ENCODE measurements at places on chromosomes 2 and 18.

- peak; percentile 48 for DNase-seq
These were observed 63.2 kb downstream of the GNAL start for GRCh38 chr18:11752116-11752911.

DNA sequence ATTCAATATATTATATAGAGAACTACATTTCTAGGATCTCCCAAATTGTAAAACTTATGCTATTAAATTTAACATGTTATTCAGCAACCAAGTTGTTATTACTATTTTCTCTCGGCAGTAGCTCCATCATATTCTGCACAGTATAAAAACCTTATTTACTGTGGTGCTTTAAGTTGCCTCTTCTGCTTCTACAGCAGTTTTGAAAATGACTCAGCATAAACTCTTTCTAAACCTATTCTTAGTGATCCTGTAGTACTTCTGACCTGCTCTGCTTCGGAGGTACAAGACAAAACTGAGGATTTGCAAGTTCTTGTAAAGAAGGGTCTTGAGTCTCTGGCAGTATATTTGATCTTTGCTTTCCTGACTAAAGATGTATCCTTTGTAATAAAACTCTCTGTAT is 567.2 kb downstream of the TMX3 start:
- DNase-seq = no peak

- no peak for DNase-seq
These were observed 131.5 kb downstream of the ATP9B start for GRCh38 chr18:79200546-79201268.

GRCh38 chr18:78113136-78113939 is 863.7 kb downstream of the GALR1 start:
- no peak for DNase-seq

DNA sequence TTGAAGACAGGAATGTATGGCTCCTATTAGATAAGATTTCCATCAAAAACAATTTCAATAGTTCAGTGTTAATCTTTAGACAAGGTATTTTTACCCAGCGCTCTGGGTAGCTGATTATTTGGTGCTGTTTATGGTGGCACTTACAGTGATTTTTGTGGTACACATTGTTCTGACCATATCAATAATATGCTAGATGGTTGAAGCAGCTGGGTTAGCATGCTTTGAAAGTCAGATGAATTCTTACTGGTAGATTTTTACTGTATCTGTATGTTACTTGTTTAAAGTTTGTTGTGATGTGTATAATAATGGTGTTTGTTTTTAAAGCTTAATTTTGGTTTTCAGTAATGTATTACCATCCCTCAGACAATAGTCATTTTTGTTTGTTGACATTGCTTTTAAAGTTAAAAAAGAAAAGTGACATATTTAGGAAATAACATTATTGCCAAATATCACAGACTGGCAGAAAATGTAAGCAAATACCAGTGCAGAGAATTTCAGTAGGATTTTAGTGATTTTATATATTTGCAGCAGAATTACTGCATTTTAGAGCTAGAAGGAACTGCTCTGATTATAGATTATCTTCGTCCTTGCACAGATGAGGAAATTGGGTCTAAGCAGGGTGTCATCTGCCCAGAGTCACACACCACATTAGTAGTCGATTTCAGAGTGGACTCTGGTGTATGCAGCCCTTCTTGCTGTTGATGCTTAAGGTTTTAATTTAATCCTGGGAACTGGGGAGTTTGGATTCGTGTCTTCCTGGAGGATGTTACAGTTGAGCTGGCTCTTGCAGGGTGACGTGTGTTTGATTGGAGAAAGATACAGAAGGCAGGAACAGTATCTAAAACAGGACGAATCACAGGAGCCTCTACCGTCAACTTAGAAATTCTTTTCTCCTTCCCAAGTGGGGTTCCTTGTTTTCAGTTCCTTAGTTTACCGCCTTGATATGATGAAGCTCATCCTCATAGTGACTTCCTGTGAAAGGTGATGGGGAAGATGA is 6.6 kb downstream of the SOCS6 start:
- no peak for DNase-seq

- no peak for DNase-seq
These were observed 1.4 kb upstream of the SOX11 start for GRCh38 chr2:5690718-5691220.

GRCh38 chr2:43226558-43226954 is at the start of gene ZFP36L2:
ZFP36L2 (minus strand) TSS chr2:43226606; CDS start chr2:43226315, 291 bp downstream.
- peak; percentile 97 for DNase-seq

DNA sequence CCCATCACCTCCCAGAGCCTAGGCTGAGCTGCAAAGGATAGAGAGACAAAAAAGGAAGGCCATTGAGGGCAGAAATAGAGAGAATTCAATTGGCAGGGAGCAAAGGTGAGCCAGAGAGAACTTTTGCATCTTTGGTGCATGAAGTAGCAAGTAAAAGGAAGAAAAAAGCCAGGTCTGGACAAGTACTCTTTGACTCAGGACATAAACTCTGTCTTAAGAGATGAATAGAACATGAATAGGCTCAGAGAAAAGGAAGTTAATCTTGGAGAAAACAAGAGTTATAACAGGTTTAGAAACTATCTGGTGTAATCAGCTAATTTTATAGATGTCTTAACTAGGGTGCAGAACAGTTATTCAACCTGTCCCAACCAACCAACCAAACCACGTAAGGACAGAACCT is 95.2 kb downstream of the CNTNAP5 start:
- no peak for DNase-seq

DNA sequence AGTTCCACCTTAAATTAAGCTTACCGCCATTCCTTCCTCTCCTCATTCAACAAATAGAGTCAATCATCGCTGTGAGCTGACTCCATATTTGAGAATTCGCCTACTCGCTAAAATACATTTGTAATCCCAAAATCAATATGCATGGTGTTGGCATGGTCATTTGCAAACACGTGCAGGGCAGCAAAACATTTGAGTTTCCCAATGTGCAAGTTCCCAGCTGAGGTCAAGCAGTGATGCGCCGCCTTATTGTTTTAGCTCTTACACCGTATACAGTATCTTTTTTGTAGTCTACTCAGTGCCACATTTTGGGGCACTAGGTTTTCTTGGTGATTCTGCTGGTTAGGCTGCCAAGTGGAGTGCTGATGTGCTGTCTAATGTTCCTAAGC is 73.3 kb upstream of the MGAT4A start:
- no peak for DNase-seq

GRCh38 chr2:70697603-70698383 is 70.2 kb downstream of the ADD2 start:
- DNase-seq = no peak

DNA sequence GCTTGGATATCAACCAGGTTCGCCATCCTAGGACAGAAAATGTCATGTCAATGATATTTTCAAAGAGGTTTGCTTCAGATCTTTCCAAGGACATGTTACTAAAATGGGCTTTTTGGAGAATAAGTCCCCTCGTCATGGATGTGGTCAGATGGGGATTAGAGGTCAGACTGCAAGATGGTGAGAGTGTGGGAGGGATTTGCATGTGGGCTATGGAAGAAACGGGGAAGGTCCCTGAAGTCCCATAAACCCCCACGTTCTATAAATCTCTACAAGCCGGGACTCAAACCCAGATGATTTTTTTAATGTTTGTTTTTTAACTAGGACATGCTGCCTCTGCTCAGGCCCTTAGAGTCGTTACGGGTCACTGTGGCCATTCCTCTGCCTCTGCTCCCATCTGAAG is 37.7 kb upstream of the IGFBP5 start:
- DNase-seq = no peak

DNA sequence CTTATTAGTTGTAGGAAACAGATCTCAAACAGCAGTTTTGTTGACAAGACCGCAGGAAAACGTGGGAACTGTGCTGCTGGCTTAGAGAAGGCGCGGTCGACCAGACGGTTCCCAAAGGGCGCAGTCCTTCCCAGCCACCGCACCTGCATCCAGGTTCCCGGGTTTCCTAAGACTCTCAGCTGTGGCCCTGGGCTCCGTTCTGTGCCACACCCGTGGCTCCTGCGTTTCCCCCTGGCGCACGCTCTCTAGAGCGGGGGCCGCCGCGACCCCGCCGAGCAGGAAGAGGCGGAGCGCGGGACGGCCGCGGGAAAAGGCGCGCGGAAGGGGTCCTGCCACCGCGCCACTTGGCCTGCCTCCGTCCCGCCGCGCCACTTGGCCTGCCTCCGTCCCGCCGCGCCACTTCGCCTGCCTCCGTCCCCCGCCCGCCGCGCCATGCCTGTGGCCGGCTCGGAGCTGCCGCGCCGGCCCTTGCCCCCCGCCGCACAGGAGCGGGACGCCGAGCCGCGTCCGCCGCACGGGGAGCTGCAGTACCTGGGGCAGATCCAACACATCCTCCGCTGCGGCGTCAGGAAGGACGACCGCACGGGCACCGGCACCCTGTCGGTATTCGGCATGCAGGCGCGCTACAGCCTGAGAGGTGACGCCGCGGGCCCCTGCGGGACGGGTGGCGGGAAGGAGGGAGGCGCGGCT is at the start of gene TYMS:
TSS of gene TYMS (plus strand) at position 343 of the 690 bp plus-strand sequence. CDS start at position 433, 90 bp downstream.
- DNase-seq = peak; percentile 82

- DNase-seq = no peak
These were observed 53.2 kb downstream of the CIB4 start for GRCh38 chr2:26587994-26588393.

DNA sequence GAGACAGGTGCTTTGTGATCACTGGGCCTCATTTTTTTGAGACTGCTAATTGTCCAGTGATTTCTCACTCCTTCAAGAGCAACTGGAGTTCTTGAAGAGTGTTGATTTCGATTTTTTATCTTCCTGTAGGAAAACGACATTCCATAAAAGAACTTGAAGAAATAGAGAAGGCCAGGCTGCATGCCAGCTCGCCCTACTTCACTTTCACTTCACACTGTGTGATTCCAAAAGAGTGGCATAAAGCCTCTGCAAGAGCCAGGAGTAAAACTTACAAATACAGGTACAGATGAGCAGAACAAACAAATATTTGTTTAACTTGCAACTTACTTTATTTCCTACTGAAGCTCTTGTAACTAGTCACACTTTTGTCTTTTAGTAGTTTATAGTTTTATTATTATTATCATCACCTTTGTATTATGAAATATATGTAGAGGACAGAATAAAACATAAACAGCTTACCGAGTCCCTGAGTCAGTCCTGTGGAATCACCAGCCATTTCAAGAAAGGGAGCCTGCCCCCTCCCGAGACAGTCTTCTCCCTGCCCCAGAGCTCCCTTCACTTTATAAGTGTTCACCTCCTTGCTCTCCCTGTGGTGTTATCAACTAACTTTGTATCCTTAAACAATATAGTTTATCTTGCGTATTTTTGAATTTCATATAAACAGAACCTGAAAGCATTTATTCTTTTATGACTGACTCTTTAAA is 8.7 kb downstream of the FAM228A start:
- DNase-seq = no peak

DNA sequence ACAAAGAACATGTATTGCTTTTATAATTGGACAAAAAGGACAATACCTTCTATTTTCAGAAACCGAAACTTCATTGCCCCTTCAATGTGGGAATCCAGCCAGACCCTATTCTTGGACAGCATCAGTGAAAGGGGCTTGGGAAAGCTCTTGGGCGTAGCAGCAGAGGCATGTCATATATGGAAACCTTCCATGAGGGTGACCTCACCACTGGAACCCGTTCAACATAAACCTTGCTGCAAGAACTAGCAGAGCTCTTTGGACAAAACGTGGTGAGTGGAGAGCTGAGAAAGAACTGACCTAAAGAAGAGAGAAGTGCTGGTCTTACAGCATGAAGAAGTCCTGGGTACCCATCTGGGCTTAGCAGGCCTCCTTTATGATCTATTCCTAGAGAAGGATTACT is 22.7 kb upstream of the ACTG2 start:
- no peak for DNase-seq

GRCh38 chr2:240905176-240905781 is 857 bp upstream of the CROCC2 start:
- no peak for DNase-seq

DNA sequence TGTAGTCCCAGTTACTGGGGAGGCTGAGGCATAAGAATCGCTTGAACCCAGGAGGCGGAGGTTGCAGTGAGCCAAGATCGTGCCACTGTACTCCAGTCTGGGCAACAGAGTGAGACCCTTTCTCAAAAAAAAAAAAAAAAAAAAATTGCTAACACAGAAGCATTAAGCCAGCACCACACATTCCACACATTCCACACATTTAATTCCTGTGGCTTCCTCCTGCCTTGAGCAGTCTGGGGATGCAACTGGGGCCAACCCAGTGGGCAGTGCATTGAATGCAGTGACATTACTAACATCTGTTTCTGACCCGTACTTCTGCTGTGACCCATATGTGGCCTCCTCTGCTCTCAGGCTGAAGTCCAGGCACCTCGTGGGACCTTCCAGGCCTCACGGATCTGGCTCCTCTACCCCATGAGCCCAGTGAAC is 107.0 kb downstream of the BCL2L11 start:
- DNase-seq = no peak

DNA sequence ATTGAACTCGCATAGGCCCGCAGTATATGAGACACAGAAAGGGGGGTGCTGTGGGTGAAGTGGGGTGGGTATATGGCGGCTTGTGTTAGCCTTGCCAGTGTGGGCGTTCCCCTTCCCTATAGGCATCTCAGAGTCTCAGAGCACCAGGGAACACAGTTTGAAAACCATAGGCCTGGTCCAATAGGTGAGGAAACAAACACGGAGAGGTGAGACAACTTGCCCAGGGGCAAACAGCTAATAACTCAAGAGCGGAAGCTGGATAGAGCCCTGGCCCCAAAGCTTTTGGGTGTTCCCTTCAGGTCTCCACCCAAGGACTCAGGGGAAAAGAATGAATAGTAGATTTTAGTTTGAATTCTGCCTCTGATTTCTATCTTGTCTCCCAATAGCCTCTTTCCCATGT is 7.9 kb downstream of the LIPG start:
- DNase-seq = no peak

GRCh38 chr2:146119586-146119985 is 1599.7 kb upstream of the ZEB2 start:
- no peak for DNase-seq

- no peak for DNase-seq
These were observed 83.3 kb downstream of the DPP4 start for GRCh38 chr2:161990741-161991140.

DNA sequence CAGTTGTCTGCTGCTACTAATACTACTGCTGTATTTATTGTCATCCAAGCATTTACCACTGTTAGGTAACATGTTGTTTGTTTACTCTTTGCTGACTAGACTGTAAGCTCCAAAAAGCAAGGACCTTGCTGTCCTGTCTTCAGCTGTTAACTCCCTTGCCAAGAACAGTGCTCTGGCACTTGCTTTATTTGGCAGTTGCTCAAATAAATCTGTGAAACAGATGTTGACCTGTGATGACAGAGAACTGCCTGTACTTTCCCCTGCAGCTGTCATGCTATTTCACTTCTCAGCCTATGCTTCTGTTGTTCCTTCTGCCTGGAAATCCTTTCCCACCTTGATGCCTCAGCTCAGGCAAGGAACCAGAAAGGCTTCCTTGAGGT is 181.2 kb downstream of the ATAD2B start:
- no peak for DNase-seq

GRCh38 chr18:62939433-62939832 is 224.1 kb downstream of the PHLPP1 start:
- no peak for DNase-seq
